ENCODE measurements at places on chromosomes 2 and 18. TPM values are rescaled to one million over a fixed set of nuclear protein-coding genes. Genes with fewer than 3 reads are reported as not detected.

PPP1CB gene
- polyA plus RNA-seq, result 195 TPM

- DNase-seq, result no peak
Observed at GRCh38 chr2:177303939-177304338, 39.4 kb upstream of the NFE2L2 start.

DNA sequence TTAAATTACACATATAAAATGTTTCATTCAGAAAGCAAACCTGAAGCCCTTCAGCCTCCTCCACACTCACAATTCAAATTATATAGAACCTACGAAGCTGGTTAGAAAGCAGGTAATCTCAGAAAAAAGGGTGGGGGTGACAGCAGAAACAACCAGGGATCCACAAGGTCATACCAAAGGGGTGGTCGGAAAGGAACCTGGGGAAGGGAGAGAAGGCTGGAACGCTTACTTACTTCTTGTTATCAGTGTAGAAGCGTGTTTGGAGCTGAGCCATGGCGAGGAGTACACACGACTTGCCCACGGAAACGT lies 316 bp downstream of the WDR12 start:
- no peak for DNase-seq

GRCh38 chr18:34760444-34760843 lies 50.3 kb downstream of the DTNA start:
- no peak for DNase-seq

DNA sequence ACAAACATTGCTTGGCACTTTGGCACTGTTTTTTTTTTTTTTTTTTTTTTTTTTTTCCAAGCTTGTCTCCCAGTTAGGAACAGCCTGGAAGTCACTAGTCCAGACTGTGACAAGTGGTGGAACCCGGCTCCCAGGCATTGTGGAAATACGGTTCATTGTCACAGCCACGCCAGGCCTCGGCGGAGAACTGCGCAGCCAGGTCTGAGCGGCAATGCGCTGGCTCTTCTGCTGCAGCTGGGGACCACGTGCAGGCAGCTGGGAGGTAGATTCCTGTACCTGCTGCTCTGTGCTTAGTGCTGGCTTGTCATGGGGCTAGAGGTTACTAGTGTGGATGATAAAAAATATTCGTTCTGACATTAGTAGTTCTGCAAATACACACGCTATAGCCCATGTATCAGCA lies 5.0 kb downstream of the NTSR2 start:
- no peak for DNase-seq

DNA sequence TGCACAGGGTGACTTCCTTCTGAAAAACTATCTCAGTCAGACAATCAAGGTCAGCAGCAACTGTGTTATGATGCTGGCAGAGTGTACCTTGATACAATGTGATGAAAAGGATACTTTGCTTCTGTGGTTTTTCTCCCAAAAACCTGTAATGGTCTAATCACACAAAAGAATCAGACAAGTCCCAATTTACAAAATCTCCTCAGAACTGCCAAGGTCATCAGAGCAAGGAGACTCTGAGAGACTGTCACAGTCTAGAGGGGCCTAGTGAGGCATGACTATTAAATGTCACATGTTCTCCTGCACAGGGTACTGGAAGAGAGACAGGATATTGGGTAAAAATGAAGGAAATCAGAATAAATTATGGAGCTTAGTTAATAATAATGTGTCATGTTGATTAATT lies 185.4 kb downstream of the ST6GAL2 start:
- DNase-seq, result no peak

Data from forelimb muscle (tissue), 1 donor.